ENCODE measurements at places on chromosomes 4 and X.

GRCh38 chr4:53208753-53209152, 157.1 kb downstream of the SCFD2 start:
- no peak for DNase-seq

GRCh38 chr4:147923854-147924253, 192.0 kb downstream of the ARHGAP10 start:
- no peak for DNase-seq

DNA sequence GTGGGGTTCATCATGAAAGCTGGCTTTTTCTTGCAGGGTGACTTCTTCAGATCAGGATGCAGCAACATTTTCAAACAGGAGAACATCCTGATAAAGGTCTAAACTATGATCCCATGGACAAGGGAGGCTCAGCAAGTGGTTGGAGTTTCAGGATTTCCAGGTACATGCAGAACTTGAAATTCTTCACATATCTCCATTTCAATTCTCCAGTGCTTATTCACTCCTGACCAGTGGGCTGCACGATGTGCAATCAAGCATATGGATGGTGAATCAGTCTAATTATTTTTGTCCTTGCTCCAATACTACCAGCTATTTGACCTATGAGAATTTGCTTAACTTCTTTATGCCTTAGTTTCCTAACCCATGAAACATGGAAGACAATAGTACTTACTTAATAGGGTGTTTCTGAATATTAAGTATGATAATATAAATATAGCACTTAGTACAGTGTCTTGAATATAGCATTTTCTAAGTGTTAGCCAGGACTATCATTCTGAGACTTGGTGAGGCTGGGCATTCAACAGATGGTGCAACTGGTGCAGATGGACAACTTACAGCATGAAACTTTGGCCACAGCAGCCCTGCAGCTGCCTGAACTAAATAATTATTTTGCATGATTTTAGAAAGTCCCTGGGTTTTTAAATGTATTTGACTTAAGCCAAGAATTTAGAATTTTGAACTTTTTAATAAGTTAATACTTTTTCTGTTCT, 92.4 kb downstream of the HPGD start:
- no peak for DNase-seq

- DNase-seq, result no peak
These were observed 12.9 kb downstream of the PCDH18 start for GRCh38 chr4:137519406-137519805.

DNA sequence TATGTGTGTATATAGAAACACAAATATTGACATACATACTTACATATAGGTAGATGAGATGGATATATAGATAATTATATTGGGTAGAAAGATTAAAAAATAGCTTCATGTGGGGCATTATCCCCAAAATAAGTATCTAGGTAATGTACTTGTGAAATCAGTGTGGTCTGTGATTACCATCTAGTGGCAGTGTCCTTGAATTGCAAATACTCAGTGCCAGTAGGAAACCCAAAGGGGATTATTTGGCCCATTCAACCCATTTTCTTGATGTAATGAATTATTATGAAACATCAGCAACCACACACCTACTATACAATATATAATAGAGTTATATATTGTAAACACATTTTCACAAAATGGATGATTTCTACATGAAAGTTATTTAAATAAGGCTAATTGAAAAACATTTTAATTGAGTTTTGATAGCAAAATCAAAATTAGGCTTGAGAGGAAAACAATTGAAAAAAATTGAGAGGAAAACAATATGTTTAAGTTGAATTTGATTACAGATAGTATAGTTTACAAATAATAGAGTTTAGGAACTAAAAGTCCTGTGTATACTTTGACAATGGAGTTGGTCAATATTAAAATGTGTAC, 389.4 kb downstream of the GALNTL6 start:
- DNase-seq, result no peak

DNA sequence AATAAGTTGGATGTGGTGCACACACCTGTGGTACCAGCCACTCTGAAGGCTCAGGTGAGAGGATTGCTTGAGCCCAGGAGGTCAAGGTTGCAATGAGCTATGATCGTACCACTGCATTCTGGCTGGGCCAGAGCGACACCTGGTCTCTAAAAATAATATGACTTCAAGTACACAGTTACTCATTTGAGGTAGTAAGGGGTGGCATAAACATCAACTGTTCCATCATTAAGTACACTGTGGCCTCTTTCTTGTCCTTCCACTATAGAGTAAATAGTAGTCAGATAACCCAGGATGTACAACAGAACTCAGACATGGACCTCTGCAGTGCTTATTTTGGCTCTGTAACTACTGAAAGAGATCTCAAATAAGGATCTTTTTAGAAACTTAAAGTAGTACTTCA, 10.6 kb downstream of the FAM9B start:
- no peak for DNase-seq

DNA sequence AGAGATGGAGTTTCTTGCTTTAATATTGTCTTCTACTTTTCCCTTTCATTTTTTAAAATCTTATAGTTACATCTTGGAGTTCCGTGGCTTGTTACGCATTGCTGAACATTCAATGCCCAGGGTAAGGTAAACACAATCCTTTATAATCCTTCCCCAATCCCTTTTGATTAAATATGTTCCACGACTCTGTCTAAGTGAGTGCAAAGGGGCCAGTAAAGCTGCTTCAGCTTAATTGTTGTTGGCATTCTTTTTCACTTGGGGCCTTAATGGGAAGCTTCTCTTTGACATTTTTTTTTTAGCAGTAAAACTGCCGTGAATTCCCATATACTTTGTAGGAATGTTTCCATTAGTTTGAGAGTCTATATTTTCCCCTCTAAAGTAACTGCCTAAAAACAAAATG, 1028.1 kb downstream of the C4orf33 start:
- no peak for DNase-seq

- no peak for DNase-seq
These were observed 169.8 kb downstream of the PARM1 start for GRCh38 chr4:75102787-75103085.

- DNase-seq, result no peak
These were observed 521.5 kb downstream of the GRID2 start for GRCh38 chr4:92825256-92825655.

- DNase-seq, result no peak
These were observed 149.9 kb downstream of the AMMECR1 start for GRCh38 chrX:110167952-110168451.

GRCh38 chr4:127103681-127104115, 529.1 kb upstream of the INTU start:
- DNase-seq, result no peak

- no peak for DNase-seq
These were observed 51.9 kb upstream of the DHRSX start for GRCh38 chrX:2552621-2553201.

DNA sequence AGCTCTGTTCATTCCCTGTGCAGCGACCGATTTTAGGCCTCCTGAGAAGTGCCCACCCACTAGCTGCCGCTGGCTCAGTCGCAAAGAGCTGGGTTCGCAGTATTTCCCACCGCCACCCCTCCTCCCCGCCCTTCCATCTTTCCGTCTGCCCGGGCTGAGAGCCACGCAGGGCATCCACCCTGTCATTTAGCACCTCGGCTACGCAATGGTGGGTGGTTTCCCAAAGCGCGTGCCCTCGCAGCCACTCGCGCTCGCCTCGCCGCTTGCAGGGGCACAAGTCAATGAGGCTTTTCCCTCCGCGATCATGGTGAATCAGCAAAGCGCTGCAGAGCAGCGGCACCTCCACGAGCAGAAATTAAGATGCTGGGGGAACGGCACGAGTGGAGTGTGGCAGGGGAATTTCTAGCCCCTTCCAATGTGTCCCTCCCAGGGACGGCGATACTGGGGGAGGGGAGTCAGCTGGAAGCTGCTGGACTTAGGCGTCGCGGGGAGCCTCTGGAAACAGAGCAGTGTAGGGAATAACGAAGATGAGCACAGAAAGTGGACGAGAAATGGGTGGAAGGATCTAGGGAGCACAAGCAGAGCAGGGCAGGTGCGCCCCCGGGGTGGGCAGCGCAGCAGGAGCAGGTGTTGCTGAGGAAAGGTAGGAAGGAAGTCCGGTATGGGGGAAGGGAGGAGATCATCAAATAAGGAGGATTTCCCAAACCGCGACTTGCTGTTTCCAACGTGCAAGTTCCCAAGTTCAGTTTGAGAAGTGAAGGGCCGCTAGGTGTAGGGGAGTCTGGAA, 2.4 kb upstream of the PTCHD1 start:
- DNase-seq, result no peak

- DNase-seq, result no peak
These were observed 167.7 kb downstream of the MGST2 start for GRCh38 chr4:139833151-139833910.

- no peak for DNase-seq
These were observed 323.0 kb downstream of the HS3ST1 start for GRCh38 chr4:11105715-11106114.

DNA sequence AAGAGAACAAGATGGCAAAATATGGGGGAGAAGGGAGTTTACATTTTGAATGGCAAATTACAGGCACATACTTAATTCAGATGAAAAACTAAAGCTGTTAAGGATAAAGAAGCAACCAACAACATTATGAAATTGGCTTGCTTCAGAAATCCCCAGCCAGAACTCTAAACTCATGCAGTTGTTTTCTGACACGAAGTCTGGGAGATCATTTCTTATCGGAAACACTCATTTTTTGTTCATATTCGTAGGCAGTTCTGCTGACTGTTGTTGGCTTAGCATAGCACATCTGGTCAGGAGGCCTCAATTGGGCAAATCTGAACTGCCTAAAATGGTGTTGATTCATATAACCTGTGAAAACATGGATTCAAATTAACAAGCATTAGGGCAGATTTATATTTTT, 33.0 kb upstream of the ARHGAP6 start:
- DNase-seq, result no peak

DNA sequence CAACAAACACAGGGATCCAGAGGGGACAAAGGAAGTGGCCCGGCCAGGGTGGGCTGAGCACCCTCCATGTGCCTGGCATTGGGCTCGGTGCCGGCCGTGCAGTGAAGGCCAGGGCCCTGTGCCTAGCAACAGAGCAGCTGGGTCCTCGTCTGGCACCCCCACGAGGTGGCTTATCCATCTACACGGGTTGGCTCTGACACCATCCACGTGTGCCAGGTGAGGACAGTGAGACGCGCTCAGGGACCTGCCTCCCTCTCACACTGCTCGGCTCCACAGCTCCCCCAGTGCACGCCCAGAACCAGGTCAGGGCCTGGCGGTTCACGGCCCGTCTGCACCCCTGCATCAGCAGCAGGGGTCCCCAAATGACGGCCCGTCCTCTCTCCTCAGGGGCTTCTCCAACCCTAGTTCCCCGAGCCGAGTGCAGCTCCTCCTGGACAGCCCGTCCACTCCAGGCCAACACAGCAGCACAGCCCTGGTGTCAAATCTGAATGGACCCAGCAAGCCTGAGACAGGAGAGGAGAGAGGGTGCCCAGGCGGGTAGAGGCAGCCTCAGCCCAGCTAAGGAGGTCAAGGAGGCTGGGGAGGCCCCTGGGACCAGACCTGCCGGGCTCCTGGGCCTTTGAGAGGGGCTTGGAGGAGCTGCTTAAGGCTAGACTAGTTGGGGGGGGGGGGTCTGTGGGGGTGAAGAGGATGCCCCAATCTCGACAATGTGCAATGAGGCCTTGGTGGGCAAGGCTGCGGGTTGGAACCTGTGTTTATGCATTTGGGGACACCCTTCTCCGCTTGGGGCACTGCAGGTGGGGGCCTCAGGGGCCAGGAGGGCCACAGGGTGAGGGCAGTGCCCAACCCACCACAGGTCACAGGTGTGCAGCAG, 113.6 kb downstream of the FAM53A start:
- DNase-seq, result no peak

GRCh38 chr4:76194325-76194724, 19.3 kb downstream of the SCARB2 start:
- no peak for DNase-seq

- no peak for DNase-seq
These were observed 60.4 kb downstream of the CLCN4 start for GRCh38 chrX:10217198-10217597.

- DNase-seq, result no peak
These were observed 95.8 kb upstream of the EGFL6 start for GRCh38 chrX:13473442-13474163.

DNA sequence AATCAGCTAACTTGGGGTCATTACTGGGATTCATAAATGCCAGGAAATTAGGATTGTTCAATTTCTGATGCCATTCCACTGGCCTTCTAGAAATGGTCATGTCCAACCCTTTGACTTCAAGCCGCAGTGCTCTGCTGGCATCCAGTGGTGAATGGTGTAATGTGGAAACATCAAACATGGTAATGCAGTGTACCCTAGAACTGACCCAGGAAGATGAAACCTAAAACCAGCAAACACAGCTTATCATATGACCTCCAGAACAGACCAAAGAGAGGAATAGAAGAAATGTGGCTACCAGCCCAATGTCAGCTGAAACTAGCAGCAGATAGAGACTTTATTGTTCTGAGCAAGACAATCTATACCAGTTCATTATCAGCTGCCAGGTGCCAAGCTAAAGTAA, 13.8 kb downstream of the CXCL13 start:
- no peak for DNase-seq

DNA sequence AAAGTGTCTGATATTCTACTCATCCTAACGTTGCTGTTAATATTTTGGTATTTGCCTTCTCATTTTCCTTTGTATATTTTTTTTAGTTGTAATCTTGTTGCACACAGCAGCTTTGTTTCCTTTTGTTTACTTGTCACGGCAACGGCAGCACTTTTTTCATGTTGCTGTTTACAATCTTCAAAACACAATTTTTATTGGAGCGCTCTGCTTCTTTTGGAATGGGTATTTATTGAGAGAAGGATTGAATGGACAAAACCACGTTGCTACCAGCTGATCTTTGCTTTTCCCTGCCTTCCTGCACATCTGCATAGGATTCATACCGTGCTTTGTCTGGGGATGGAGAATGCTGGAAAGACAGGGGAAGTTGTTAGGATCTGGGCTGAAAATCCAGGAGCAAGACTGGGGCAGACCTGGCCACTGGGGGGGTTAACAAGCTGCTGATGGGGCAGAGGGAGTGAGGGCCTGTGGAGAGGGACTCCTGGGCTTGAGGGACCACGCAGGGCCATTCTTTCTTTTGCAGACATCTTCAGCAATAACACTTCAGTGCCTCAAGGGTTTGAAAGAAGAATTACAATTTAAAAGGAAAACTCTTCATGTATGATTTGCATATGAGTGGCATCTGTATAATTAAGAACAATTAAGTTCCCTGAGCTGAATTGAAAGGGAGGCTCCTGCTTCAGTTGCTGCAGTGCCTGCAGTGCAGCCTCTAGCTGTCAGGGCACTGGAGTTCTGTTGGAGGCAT, 69.8 kb downstream of the TMEM131L start:
- DNase-seq, result no peak

- no peak for DNase-seq
These were observed 3.7 kb downstream of the PPP1R3F start for GRCh38 chrX:49273181-49273727.

GRCh38 chrX:154548028-154548316, 552 bp downstream of the IKBKG start:
- DNase-seq, result no peak

DNA sequence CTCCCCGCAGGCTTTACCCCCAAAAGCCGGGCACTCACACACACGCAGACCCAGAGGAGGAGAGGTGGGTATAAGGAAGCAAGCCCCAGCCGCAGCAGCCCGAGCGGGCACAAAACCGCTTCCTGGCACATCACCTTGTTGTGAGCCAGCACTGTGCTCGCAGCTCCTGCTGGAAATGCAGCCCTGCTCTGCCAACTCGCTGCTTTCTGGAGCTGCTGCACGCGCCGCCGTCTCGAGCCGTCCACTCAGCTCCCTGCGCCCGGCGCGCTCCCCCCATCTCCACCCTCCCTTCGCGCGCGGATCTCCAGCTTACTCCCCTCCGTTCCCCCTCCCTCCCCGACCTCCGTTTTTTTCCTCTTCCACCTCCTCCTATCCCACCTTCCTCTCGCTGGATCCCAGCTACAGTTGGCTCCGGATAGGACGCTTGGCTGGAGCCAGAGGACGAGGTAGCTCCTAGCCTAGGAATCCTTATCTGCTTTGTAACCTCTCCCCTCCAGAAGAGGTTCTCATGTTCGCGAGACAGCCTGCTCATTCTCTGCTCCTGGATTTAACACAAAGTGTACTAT, at the start of gene SPOCK3:
Gene SPOCK3 (minus strand): TSS at position 179 of the 566 bp plus-strand sequence.
- DNase-seq, result no peak

Data from osteocyte (in vitro differentiated cells).